ENCODE measurements at places on chromosomes 7 and 10.

DNA sequence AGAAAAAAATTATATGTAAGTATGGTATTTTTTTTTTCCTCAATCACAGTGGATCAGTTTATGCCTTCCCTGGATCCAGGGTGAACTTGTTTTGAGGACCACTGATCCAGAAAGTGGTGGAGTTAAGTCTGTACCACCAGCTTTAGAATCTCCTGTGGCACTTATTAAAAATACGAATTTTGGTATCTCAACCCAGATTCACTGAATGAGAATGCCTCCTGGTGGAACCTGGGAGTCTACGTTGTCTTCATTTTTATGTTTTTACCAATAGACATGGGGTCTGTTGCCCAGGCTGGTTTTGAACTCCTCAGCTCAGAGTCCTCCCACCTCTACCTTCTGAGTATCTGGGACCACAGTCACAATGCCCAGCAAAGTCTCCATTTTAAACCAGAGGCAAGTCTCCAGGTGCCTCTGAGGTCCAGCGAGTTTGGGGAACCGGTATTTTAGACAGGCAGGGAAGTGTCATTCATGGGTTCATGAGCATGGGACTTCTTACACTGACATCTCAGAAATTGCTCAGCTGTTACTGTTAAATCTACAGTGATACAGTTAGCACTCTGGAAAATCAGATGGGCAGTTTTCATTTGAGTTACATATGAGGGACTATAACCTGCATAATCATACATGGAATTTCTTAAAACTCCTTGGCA lies 200.9 kb downstream of the AUTS2 start:
- H3K27ac ChIP-seq, result no peak overlapping the region
- H3K4me1 ChIP-seq, result peaks cover 39% of the 10 kb centered on the region
- peaks cover 6% of the 10 kb centered on the region for H3K27me3 ChIP-seq
- no peaks in the 10 kb centered on the region for H3K36me3 ChIP-seq
- H3K4me3 ChIP-seq, result no peak overlapping the region

DNA sequence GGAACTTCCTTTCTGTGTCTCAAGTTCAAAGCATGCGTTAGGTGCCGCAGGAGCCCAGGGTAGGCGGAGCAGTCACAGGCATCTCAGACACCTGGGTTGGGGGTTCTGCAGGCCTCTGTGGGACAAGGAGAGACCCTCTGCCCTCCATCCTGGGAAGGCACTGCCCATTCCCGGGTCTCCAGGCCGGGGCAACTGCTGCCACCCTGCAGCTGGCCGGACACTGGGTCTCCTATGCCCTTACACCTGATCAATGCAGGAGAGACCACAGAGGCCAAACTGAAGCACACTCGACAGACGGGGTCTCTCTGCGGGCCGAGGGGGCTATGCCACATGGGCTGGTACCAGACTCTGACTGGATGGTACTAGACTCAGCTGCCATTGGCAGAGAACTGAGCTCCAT lies 36.9 kb downstream of the YKT6 start:
- DNase-seq, result no peak
- no peak overlapping the region for H3K27ac ChIP-seq
- H3K4me3 ChIP-seq, result no peak overlapping the region

DNA sequence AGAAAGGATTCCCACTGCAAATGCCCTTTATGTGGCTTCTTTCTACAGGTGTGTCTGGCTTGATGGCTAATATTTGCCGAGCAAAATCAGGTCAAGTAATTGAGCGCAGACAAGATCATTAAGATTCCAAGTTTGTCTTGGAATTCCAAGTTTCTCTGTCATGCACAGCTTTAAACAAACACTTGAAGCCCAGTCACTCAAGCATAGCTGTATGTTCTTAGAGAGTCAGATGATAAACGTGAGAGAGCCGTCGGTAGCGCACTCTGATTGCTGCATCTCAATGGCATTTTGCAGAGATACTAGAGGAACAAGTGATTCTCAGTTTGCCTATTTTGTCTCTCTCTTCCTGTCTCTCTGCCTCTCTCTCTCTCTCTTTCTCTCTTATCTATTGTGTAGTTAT lies 658 bp downstream of the DMBT1 start:
- peaks cover 7% of the 10 kb centered on the region for H3K36me3 ChIP-seq
- peaks cover 3% of the 10 kb centered on the region for H3K27me3 ChIP-seq
- H3K4me1 ChIP-seq, result peaks cover 12% of the 10 kb centered on the region
- peak; percentile 3 for DNase-seq
- no peak overlapping the region for H3K4me3 ChIP-seq

- no peak overlapping the region for H3K27ac ChIP-seq
- no peak overlapping the region for H3K4me3 ChIP-seq
- H3K4me1 ChIP-seq, result no peaks in the 10 kb centered on the region
- H3K27me3 ChIP-seq, result no peaks in the 10 kb centered on the region
- H3K36me3 ChIP-seq, result no peaks in the 10 kb centered on the region
Measured at GRCh38 chr10:95209509-95210127, 15.6 kb downstream of the ACSM6 start.

- no peaks in the 10 kb centered on the region for H3K36me3 ChIP-seq
- no peak overlapping the region for H3K4me3 ChIP-seq
- no peaks in the 10 kb centered on the region for H3K4me1 ChIP-seq
- DNase-seq, result no peak
- no peak overlapping the region for H3K27ac ChIP-seq
Measured at GRCh38 chr10:38184477-38184876, 90.3 kb downstream of the ZNF37A start.

DNA sequence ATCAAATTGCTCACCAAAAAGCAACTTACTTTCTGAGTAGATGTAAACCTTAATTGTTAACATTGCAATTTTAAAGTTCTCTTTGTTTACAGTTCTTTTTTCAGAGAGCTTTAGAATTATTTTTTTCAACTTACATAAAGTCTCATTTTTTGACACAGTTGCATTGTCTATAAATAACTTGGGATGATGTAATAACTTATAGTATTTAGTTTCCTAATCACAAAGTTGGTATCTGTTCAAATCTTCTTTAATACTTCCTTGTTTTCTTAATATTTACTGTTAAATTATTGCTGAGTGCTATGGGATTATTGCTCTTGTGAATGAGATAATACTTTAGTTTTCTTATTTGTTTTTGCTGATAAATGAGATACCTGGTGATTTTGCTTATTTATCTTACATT lies 18.9 kb upstream of the SUV39H2 start:
- H3K4me3 ChIP-seq, result no peak overlapping the region
- DNase-seq, result no peak
- H3K36me3 ChIP-seq, result no peaks in the 10 kb centered on the region
- H3K4me1 ChIP-seq, result no peaks in the 10 kb centered on the region
- H3K27ac ChIP-seq, result no peak overlapping the region

DNA sequence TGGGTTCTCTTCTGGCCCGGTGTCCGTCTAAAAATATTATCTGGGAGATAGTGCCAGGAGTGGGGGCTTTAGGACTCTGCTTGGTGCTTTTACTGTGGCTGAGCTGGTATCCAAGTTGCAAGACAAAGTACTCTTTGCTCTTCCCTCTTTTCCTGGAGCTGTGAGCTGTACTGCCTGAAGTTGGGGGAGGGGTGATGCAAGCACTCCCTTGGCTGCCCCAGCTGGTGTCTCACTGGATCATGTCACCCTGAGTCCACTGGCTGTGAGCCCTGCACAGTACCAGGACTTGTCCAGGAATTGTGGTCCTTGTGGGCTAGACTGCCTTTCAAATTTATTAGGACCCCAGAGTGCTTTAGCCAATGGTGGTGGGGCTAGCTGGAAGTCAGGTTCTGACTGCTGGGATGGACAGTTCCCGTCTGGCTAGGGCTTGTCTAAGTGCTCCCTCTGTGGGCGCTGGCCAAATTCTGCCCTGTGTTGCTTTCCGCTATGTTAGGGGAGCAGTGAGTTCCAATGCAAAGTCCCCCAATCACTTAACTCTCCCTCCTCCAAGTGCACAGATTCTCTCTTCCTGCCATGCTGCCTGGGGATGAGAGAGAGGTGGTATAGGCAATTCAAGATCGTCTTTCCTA lies 13.1 kb downstream of the CC2D2B start:
- no peak overlapping the region for H3K27ac ChIP-seq
- H3K27me3 ChIP-seq, result no peaks in the 10 kb centered on the region
- H3K4me1 ChIP-seq, result no peaks in the 10 kb centered on the region
- no peak overlapping the region for H3K4me3 ChIP-seq
- no peaks in the 10 kb centered on the region for H3K36me3 ChIP-seq

DNA sequence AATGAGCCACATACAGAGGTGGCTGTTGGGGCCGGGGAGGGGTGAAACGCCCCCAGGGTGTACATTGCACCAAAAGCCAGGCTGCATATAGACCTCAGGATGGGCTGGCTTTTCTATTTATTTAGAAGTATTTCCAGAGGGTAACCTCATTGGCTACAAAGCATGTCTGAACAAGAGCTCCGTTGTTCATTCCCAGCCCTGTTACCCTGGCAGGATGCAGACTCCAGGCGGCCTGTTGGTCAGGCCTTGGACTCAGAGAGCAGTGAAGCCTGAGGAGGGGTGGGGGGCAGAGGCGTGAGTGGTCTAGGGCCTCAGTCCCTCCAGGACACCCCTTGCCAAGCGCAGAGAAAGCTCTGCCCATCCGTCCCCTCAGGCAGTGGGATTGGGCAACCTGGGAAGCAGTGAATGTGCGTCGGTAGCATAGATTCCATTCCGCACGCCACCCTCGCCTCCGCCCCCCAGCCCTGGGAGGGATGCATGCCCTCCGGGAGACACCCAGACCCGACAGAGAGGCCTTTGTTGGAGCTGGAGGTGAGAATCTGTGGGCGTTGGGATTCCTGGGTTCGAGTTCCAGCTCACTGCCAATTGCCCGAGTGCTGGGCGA lies 41.9 kb downstream of the TCF7L2 start:
- no peak overlapping the region for H3K27ac ChIP-seq
- DNase-seq, result no peak

GRCh38 chr10:19713800-19714525 lies 102.3 kb upstream of the PLXDC2 start:
- no peak overlapping the region for H3K27ac ChIP-seq
- H3K4me1 ChIP-seq, result no peaks in the 10 kb centered on the region
- no peak for DNase-seq
- no peaks in the 10 kb centered on the region for H3K27me3 ChIP-seq
- no peak overlapping the region for H3K4me3 ChIP-seq

DNA sequence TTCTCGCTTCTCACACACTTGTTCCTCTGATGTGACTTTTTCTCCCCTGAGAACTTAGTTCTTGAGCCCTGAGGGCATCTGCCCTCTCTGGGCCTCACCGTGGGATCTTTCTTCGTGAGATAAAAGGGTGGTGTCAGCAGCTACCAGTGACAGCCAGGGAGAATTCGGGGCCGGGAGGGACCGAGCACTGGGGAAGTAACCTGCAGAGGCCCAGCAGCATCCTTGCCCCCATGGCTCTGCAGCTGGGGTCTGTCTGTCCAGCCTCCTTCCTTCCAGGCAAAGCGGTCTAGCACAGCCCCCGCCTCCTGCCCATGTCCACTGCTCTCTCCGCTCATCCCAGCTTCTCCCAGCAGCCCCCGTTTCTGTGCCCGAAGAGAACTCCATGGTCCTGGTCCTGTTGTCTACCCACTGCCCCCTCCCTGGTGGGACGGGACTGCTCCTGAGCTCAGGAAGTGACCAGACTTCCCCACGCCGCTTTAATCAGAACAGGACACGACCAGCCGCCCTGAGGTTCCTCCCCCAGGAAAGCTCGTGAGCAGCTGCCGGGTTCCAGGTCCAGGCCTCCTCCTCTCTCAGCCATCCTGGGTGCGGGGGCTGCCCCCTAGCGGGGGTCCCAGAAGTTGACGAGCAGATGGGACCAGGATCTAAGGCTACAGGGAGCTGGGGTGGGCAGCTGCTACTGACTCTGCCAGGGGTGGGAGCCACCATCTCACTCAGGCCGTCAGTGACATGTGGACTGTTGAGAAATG lies 187.5 kb downstream of the WDR37 start:
- H3K27me3 ChIP-seq, result peaks cover 12% of the 10 kb centered on the region
- H3K4me3 ChIP-seq, result no peak overlapping the region
- peaks cover 15% of the 10 kb centered on the region for H3K4me1 ChIP-seq
- peaks cover 18% of the 10 kb centered on the region for H3K36me3 ChIP-seq
- DNase-seq, result no peak
- no peak overlapping the region for H3K27ac ChIP-seq

GRCh38 chr7:156675721-156676120 lies 35.1 kb downstream of the RNF32 start:
- H3K27ac ChIP-seq, result no peak overlapping the region
- no peak overlapping the region for H3K4me3 ChIP-seq
- H3K4me1 ChIP-seq, result peaks cover 3% of the 10 kb centered on the region
- no peaks in the 10 kb centered on the region for H3K36me3 ChIP-seq
- DNase-seq, result no peak
- peaks cover 3% of the 10 kb centered on the region for H3K27me3 ChIP-seq

GRCh38 chr7:158582089-158582456 lies 5.5 kb downstream of the PTPRN2 start:
- H3K4me3 ChIP-seq, result peak overlapping the region; percentile 55
- no peak for DNase-seq
- H3K27ac ChIP-seq, result peak overlapping the region; percentile 15

DNA sequence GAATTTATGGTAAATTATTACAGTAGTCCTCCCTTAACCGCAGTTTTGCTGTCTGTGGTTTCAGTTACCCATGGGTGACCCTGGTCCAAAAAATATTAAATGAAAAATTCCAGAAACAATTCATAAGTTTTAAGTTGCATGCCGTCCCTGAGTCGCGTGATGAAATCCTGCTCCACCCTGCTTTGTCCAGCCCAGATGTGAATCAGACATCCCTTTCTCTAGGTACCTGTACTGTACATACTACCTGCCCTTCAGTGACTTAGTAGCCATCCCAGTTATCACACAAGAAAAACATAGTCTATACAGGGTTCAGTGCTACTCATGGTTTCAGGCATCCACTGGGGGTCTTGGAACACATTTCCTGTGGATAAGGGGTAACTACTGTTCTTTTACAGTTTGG lies 20.5 kb upstream of the RHEB start:
- DNase-seq, result no peak
- H3K36me3 ChIP-seq, result no peaks in the 10 kb centered on the region
- H3K4me1 ChIP-seq, result peaks cover 25% of the 10 kb centered on the region
- H3K27me3 ChIP-seq, result peaks cover 9% of the 10 kb centered on the region

GRCh38 chr10:122746408-122746807 lies 46.8 kb upstream of the C10orf120 start:
- no peaks in the 10 kb centered on the region for H3K27me3 ChIP-seq
- DNase-seq, result no peak
- no peak overlapping the region for H3K27ac ChIP-seq
- H3K4me1 ChIP-seq, result no peaks in the 10 kb centered on the region

GRCh38 chr10:69831231-69831855 lies 29.6 kb downstream of the COL13A1 start:
- H3K4me3 ChIP-seq, result no peak overlapping the region
- H3K27ac ChIP-seq, result no peak overlapping the region
- no peaks in the 10 kb centered on the region for H3K36me3 ChIP-seq
- peaks cover 12% of the 10 kb centered on the region for H3K27me3 ChIP-seq
- H3K4me1 ChIP-seq, result peaks cover 31% of the 10 kb centered on the region
- DNase-seq, result no peak

- H3K4me3 ChIP-seq, result no peak overlapping the region
- H3K27me3 ChIP-seq, result peaks cover 2% of the 10 kb centered on the region
- H3K27ac ChIP-seq, result no peak overlapping the region
- DNase-seq, result peak; percentile 60
- H3K4me1 ChIP-seq, result peaks cover 6% of the 10 kb centered on the region
Measured at GRCh38 chr10:112307358-112308124, 24.3 kb downstream of the TECTB start.

- peaks cover 6% of the 10 kb centered on the region for H3K4me1 ChIP-seq
- peaks cover 6% of the 10 kb centered on the region for H3K36me3 ChIP-seq
- no peak for DNase-seq
- peaks cover 4% of the 10 kb centered on the region for H3K27me3 ChIP-seq
- H3K27ac ChIP-seq, result no peak overlapping the region
Measured at GRCh38 chr10:70418713-70419112, 14.8 kb downstream of the EIF4EBP2 start.
